ENCODE measurements at places on chromosomes 7 and 10. TPM values are rescaled to one million over a fixed set of nuclear protein-coding genes. Genes with fewer than 3 reads are reported as not detected.

The PTN gene
- not detected for total RNA-seq

The NEUROD6 gene
- not detected for total RNA-seq

The PIP gene
- total RNA-seq, result not detected

GRCh38 chr7:65910237-65910636, 37.4 kb downstream of the VKORC1L1 start:
- peaks cover 13% of the 10 kb centered on the region for H3K4me1 ChIP-seq
- no peaks in the 10 kb centered on the region for H3K27me3 ChIP-seq
- peaks cover 7% of the 10 kb centered on the region for H3K36me3 ChIP-seq
- no peak overlapping the region for H3K4me3 ChIP-seq
- H3K27ac ChIP-seq, result no peak overlapping the region

The HNRNPF gene
- total RNA-seq, result 512 TPM

DNA sequence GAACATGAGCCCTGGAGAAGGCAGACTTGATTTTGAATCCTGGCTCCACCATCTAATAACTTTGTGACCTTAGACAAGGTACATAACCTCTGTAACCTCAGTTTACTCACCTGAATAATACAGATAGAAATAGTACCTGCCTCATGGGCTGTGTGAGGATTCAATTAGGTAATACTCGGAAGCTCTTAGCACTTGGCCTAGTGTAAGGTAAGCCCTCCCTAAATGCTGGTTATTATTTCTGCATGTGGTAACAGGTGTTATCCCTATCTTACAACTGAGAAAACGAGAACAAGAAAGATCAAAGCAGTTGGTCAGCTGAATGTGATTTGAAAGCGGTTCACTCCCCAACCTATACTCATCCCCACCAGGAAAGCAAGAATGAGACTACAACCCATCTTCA, 28.7 kb upstream of the ACSL5 start:
- H3K27ac ChIP-seq, result no peak overlapping the region
- no peak overlapping the region for H3K4me3 ChIP-seq

The ITGB8 gene
- total RNA-seq, result 0.06 TPM

GRCh38 chr10:99659868-99660366, 608 bp downstream of the ENTPD7 start:
- peak overlapping the region; percentile 80 for H3K4me3 ChIP-seq
- peaks cover 1% of the 10 kb centered on the region for H3K36me3 ChIP-seq
- no peak for DNase-seq
- H3K27me3 ChIP-seq, result peaks cover 24% of the 10 kb centered on the region
- H3K27ac ChIP-seq, result peak overlapping the region; percentile 62

The CYP2C19 gene
- not detected for total RNA-seq

DNA sequence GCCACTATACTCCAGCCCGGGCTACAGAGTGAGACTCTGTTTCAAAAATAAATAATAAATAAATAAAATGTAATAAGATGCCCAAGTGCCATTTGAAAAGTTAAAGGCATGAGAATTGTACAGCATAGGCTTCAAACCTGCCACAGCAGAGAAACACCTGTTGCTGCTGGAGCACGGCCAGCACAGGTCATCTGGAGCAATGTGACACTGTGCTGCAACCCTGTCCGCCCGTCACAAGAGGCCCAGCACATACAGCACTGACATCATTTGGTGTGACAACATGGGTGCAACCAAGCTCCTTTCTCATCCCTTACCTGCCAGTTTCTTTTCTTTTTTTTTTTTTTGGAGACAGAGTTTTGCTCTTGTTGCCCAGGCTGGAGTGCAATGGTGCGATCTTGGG, 1.3 kb downstream of the RFC2 start:
- H3K27ac ChIP-seq, result peak overlapping the region; percentile 61
- DNase-seq, result no peak
- peaks cover 51% of the 10 kb centered on the region for H3K4me1 ChIP-seq
- peaks cover 35% of the 10 kb centered on the region for H3K36me3 ChIP-seq

DNA sequence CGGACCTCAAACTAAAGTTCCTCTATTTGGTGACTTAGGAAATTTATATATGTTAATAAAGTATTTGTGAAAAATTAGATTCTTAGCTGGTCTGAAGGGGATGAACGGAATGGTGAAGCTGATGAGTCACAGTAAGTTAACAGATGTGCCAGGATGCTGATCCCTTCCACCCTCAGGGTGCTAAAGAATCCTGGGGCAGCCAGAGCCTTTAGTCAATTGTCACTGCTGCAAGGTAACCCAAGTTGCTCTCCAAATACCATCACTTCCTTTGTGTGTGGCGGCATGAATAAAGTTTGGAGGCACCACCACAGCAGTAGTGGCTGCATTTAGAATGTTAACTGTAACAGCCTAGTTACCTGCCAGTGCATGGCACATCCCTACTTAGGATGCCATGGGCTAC, 222.6 kb upstream of the PPP1R3A start:
- H3K27ac ChIP-seq, result no peak overlapping the region
- no peaks in the 10 kb centered on the region for H3K27me3 ChIP-seq
- no peak overlapping the region for H3K4me3 ChIP-seq
- H3K4me1 ChIP-seq, result no peaks in the 10 kb centered on the region
- DNase-seq, result no peak

GRCh38 chr7:30790356-30790755, 19.1 kb downstream of the MINDY4 start:
- no peak overlapping the region for H3K27ac ChIP-seq
- DNase-seq, result no peak
- peaks cover under 1% of the 10 kb centered on the region for H3K4me1 ChIP-seq
- no peak overlapping the region for H3K4me3 ChIP-seq

The MAGI2 gene
- total RNA-seq, result 0.09 TPM

The FRAT1 gene
- 5.7 TPM for total RNA-seq

GRCh38 chr10:75008952-75009351, 102.5 kb upstream of the SAMD8 start:
- peaks cover 44% of the 10 kb centered on the region for H3K4me1 ChIP-seq
- no peaks in the 10 kb centered on the region for H3K27me3 ChIP-seq
- no peak overlapping the region for H3K4me3 ChIP-seq
- no peak for DNase-seq
- peaks cover 22% of the 10 kb centered on the region for H3K36me3 ChIP-seq

- H3K27me3 ChIP-seq, result no peaks in the 10 kb centered on the region
- peaks cover 14% of the 10 kb centered on the region for H3K36me3 ChIP-seq
- H3K4me3 ChIP-seq, result peak within 1 kb of the TSS; percentile 82
- DNase-seq, result peak; percentile 86
- H3K4me1 ChIP-seq, result peaks cover 30% of the 10 kb centered on the region
Measured at GRCh38 chr7:7566651-7567611, at the start of gene MIOS. MIOS (plus strand) TSS chr7:7566884; CDS start chr7:7572476, 5,592 bp downstream.

GRCh38 chr10:14664345-14664744, 110.4 kb downstream of the FAM107B start:
- peaks cover 42% of the 10 kb centered on the region for H3K4me1 ChIP-seq
- H3K36me3 ChIP-seq, result peaks cover 41% of the 10 kb centered on the region
- no peak overlapping the region for H3K4me3 ChIP-seq
- no peak overlapping the region for H3K27ac ChIP-seq
- no peak for DNase-seq

- no peak overlapping the region for H3K4me3 ChIP-seq
- H3K36me3 ChIP-seq, result no peaks in the 10 kb centered on the region
- H3K27me3 ChIP-seq, result no peaks in the 10 kb centered on the region
- no peak overlapping the region for H3K27ac ChIP-seq
- H3K4me1 ChIP-seq, result no peaks in the 10 kb centered on the region
Measured at GRCh38 chr10:36175954-36176353, 533.9 kb upstream of the FZD8 start.

DNA sequence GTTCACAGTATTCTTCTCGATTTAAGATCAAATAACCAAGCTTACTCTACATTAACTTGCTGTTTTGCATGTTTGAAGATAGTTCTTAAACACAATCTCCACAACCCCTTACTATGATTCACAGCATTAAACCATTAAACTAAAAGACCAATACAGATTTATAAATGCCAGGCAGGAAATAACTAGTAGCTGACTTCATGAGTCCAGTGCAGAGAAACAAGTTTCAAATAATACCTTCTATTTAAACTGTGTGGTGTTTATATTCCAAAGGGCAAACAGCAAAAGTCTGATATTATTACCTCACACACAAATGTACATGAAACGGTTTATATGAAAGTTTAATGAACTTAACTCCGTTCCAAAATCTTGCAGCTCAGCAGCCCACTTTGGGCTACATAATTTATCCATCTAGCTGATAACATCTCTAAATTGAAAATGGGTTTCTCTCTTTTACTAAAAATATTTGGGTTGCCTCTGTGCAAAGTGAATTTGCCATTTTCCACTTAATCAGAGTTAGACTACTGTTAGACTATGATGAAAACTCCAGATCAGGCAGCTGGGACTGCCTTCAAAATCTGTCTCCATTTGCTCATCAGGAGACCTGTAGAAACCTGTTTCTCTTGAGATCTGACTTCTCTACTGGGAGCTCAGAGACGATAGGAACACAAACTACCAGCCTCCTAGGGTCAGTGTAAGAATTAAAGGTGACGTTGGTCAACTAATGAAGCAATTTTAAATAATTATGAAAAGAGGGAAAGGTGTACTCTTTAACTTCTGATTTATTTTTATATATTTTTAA, 287.3 kb downstream of the FZD1 start:
- no peak overlapping the region for H3K4me3 ChIP-seq
- H3K27me3 ChIP-seq, result no peaks in the 10 kb centered on the region
- H3K36me3 ChIP-seq, result no peaks in the 10 kb centered on the region
- no peak overlapping the region for H3K27ac ChIP-seq

- peaks cover 36% of the 10 kb centered on the region for H3K36me3 ChIP-seq
- H3K4me1 ChIP-seq, result peaks cover 45% of the 10 kb centered on the region
- peak overlapping the region; percentile 94 for H3K4me3 ChIP-seq
- DNase-seq, result no peak
Measured at GRCh38 chr7:99919814-99920112, 433 bp upstream of the TRIM4 start.
